Neural crest cell (in vitro differentiated cells): ENCODE measurements at places on chromosomes 6 and 20. TPM values are rescaled to one million over a fixed set of nuclear protein-coding genes. Genes with fewer than 3 reads are reported as not detected.

GRCh38 chr20:37564388-37565133, 36.9 kb upstream of the BLCAP start:
- DNase-seq: peak; percentile 83
- peaks cover 22% of the 10 kb centered on the region for H3K27me3 ChIP-seq
- H3K4me1 ChIP-seq: peaks cover 31% of the 10 kb centered on the region
- H3K27ac ChIP-seq: no peak overlapping the region
- no peaks in the 10 kb centered on the region for H3K36me3 ChIP-seq

The SCUBE3 gene
- total RNA-seq: 22.2 and 22.5 TPM in 2 replicates

DNA sequence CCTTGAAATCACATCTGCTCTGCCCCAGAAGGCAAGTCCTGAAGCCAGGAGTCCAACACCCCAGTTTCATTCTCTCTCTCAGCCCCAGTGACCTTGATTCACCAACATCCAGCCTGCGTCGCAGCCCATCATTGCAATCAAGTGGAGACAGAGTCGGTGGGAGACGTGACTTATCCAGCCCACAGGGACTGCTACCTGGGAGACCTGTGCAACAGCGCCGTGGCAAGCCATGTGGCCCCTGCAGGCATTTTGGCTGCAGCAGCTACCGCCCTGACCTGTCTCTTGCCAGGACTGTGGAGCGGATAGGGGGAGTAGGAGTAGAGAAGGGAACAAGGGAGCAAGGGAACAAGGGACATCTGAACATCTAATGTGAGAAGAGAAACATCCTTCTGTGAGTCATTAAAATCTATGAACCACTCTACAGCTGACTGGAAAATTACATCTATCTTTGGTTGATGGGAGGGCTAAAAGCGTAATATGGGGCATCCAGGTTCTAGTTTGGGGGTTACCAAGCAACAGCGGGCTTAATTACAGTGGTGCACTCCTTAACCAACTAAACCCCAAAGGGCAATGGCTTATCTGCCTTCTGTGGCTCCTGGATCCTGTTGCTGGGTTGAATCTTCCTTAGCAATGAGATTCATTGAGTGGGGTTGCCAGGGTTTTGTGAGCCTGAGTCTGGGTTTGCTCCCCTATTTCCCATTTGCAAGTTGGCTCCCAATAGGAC, 2.5 kb downstream of the LY6G6D start:
- peaks cover 3% of the 10 kb centered on the region for H3K36me3 ChIP-seq
- DNase-seq: no peak
- peak overlapping the region; percentile 90 for H3K27ac ChIP-seq
- peaks cover 20% of the 10 kb centered on the region for H3K4me1 ChIP-seq
- H3K27me3 ChIP-seq: peaks cover 3% of the 10 kb centered on the region
- H3K4me3 ChIP-seq: no peak overlapping the region

The ABHD16B gene
- not detected in 2 replicates for total RNA-seq

The ELMO2 gene
- total RNA-seq: 62.4 and 70.1 TPM in 2 replicates

DNA sequence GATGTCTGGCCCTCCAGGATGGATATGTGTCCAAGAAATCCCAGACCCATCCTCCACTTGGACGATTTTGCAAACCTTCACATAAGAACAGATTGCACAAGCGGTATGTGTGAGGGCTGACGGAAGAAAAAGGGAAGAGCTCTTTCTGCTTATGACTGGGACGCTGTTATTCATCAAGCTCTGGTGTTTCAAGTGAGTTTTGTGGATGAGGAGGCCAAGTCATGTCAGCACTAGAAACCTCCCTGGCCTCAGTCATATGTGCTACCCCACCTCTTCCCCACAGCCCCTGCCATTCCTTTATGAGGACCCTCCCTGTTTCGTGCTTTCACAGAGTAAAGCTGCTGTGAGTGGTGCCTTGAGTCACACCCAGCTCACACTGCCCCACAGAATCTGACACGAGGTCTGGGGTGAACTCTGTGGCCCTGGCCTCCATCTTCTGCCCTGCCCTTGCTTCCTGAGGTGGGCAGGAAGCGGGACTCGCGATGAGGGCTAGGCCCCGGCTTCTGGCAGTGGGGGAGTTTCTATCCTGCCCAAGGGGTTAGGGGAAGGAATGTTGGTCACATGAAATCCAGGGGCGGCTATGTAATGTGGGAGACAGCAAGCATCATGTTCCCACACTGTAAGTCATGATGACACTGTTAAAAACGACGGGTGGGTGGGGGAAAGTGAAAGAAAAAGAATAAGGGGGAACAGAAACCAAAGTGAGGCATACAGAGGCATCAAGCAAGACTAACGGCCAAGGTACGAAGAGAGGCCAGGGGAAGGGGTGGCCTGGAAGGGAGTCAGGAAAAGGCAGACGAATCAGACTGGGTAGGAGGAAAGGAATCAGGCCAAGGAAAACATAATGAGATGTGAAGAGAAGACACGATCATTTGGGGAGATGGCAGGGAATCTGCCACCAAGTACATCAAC, 78.1 kb downstream of the PRDM1 start:
- H3K4me3 ChIP-seq: no peak overlapping the region
- DNase-seq: no peak
- no peaks in the 10 kb centered on the region for H3K27me3 ChIP-seq
- peaks cover 25% of the 10 kb centered on the region for H3K4me1 ChIP-seq
- H3K36me3 ChIP-seq: no peaks in the 10 kb centered on the region

DNA sequence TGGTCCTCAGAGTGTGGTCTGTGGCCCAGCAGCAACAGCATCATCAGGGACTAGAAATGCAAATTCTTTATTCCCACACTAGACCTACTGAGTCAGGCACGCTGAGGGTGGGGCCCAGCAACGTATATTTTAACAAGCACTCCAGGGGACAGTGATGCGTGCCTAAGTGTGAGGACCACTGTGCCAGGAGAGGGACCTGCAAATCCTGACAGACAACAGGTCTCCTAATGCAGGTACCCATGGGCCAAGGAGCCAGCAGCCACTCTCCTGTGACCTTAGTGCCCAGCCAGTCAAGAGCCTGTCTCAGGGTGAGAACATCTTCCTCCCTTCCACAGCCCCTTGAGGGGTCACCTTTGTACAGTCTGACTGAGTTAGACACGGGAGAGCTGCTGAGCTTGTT, 8.0 kb upstream of the MYLK2 start:
- DNase-seq: no peak
- H3K4me3 ChIP-seq: no peak overlapping the region
- no peak overlapping the region for H3K27ac ChIP-seq
- H3K4me1 ChIP-seq: peaks cover 28% of the 10 kb centered on the region
- peaks cover 5% of the 10 kb centered on the region for H3K36me3 ChIP-seq

DNA sequence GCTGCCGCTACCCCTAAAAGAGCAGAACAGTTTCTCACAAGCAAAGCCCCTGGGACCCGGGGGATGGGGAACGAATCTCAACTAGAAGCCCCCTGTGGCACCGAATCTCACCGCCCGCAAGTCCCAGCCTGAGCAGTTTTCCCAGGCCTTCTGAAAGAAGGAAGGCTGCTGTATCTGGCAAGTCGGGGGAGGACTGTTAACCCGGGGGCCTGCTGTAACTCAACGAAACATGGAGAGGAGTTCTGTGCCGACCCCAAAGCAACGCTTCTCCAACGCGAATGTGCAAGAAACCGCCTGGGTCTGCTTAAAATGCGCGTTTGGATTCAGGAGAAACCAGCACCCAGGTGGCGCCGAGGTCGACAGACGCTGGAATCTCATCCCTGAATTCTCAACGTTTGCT, 34.2 kb downstream of the DLL1 start:
- no peak overlapping the region for H3K27ac ChIP-seq
- H3K4me3 ChIP-seq: no peak overlapping the region
- H3K36me3 ChIP-seq: no peaks in the 10 kb centered on the region

The NINL gene
- 41.2 and 44.0 TPM in 2 replicates for total RNA-seq

The FERMT1 gene
- total RNA-seq: 0.23 TPM in 1 of 2 replicates, not detected in the other

The VIP gene
- total RNA-seq: not detected in 2 replicates

DNA sequence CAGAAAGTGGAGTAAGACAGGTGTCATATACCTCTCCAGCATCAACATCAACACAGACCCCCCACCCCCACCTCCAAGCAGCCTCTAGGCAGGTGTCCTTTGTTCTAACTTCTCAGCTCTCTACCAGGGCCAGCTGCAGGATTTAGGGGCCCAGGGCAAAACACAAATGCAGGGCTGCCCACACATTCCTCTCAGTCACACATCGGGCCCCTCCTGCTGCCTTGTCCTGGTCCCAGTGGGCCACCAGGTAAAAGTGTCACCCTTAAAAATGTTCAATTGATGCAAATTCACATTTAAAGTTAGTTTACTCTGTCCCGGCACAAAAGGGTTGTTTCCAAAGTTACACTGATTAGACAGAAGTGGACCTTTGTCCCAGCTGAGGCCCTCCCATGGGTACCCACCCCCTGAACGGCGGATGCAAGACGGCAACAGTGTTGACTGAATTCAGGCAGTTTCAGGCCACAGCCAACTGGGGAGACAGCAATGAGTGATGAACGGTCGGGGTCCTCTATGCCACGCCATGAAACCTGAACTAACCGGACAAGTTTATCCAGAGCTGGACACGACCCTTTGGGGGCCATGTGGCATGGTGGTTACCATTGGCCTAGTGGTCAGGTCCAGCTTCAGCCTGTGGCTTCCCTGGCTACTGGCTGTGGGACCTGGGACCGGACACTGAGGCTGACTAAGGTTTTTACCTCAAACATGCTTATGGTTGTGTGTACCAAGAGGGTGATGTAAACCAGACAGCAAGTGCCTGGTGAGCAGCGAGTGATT, 52.2 kb upstream of the UNC93A start:
- no peak for DNase-seq
- H3K4me1 ChIP-seq: peaks cover 57% of the 10 kb centered on the region
- no peak overlapping the region for H3K4me3 ChIP-seq
- H3K36me3 ChIP-seq: no peaks in the 10 kb centered on the region
